ENCODE measurements at places on chromosomes 11 and 22. TPM values are rescaled to one million over a fixed set of nuclear protein-coding genes. Genes with fewer than 3 reads are reported as not detected.

GRCh38 chr22:22171357-22172218 lies 73.0 kb upstream of the VPREB1 start:
- no peaks in the 10 kb centered on the region for H3K27me3 ChIP-seq
- peaks cover 8% of the 10 kb centered on the region for H3K4me1 ChIP-seq
- H3K36me3 ChIP-seq: no peaks in the 10 kb centered on the region
- no peak overlapping the region for H3K4me3 ChIP-seq
- no peak for DNase-seq

- H3K36me3 ChIP-seq: no peaks in the 10 kb centered on the region
- H3K4me3 ChIP-seq: no peak overlapping the region
- peak overlapping the region; percentile 96 for H3K27ac ChIP-seq
- no peak for DNase-seq
Observed at GRCh38 chr11:66325263-66325671, 8.4 kb upstream of the CD248 start.

DNA sequence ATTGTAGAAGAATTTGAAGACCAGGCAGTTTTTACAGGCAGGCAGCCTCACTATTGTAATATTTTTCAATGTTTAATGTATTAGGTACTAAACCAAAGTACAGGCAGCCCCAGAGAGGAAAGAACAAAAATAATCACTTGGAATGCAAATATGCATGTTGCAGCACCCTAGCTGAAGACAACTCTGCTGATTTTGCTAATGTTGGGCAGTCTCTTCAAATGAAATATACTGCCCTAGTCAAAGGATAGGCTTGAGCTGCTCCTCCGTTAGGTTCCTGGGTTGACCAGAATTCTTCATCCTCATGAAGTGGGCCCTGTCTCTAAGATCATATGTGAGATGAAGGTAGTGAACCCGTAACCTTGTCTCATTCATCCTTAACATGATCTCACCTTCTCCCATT lies 153.1 kb upstream of the DDI1 start:
- no peak overlapping the region for H3K27ac ChIP-seq
- H3K27me3 ChIP-seq: no peaks in the 10 kb centered on the region
- no peaks in the 10 kb centered on the region for H3K4me1 ChIP-seq
- no peak for DNase-seq
- no peak overlapping the region for H3K4me3 ChIP-seq
- no peaks in the 10 kb centered on the region for H3K36me3 ChIP-seq

- no peak for DNase-seq
- H3K4me3 ChIP-seq: no peak overlapping the region
- H3K36me3 ChIP-seq: no peaks in the 10 kb centered on the region
Observed at GRCh38 chr11:19677381-19678080, 35.1 kb upstream of the NAV2 start.

GRCh38 chr11:118939953-118940598 lies 14.3 kb upstream of the BCL9L start:
- DNase-seq: peak; percentile 57
- H3K36me3 ChIP-seq: no peaks in the 10 kb centered on the region
- peaks cover 48% of the 10 kb centered on the region for H3K4me1 ChIP-seq
- H3K4me3 ChIP-seq: no peak overlapping the region
- H3K27me3 ChIP-seq: no peaks in the 10 kb centered on the region

- H3K27me3 ChIP-seq: peaks cover 16% of the 10 kb centered on the region
- no peaks in the 10 kb centered on the region for H3K36me3 ChIP-seq
Observed at GRCh38 chr11:94708642-94709041, 59.5 kb upstream of the AMOTL1 start.

GRCh38 chr11:74276581-74276980 lies 34.9 kb downstream of the P4HA3 start:
- DNase-seq: no peak
- no peaks in the 10 kb centered on the region for H3K36me3 ChIP-seq
- no peaks in the 10 kb centered on the region for H3K4me1 ChIP-seq

GRCh38 chr11:104163100-104164027 lies 583 bp downstream of the PDGFD start:
- no peak overlapping the region for H3K4me3 ChIP-seq
- peaks cover 12% of the 10 kb centered on the region for H3K4me1 ChIP-seq
- no peaks in the 10 kb centered on the region for H3K36me3 ChIP-seq
- no peak for DNase-seq
- peaks cover 56% of the 10 kb centered on the region for H3K27me3 ChIP-seq

GRCh38 chr11:111395749-111396148 lies 16.7 kb upstream of the POU2AF1 start:
- H3K36me3 ChIP-seq: no peaks in the 10 kb centered on the region
- peaks cover 10% of the 10 kb centered on the region for H3K4me1 ChIP-seq
- no peak for DNase-seq
- H3K27ac ChIP-seq: no peak overlapping the region
- no peak overlapping the region for H3K4me3 ChIP-seq

DNA sequence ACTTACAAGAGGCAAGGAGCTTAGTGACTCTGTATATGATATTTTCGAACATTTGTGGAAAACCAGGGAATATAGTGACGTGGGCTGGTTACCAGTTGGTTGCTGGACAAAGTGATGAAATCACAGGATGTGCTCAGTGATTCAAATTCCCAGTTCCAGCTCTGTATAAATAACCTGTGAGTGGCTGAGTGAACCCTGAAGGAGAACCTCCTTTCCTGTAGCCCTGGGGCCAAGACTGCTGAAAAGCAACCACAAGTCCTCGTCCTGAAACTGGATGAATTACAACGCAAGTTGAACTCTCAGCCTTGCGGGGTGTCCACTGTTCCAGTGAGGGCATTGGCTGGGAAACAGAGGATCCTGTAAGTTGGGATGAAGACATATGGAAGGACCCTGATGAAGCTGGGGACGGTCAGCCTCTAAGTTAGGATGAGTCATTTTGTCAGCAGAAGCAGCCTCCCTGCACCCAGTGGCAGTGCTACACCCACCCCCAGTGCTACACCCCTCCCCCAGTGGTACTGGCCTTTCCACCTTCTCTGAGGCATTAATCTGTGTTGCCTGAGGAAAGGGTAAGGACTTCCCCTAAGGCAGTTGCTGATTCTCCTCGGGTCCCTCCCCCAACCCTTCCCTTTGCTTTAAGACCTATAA lies 22.0 kb upstream of the CD81 start:
- H3K36me3 ChIP-seq: peaks cover 5% of the 10 kb centered on the region
- DNase-seq: no peak
- no peaks in the 10 kb centered on the region for H3K4me1 ChIP-seq
- H3K4me3 ChIP-seq: no peak overlapping the region

DNA sequence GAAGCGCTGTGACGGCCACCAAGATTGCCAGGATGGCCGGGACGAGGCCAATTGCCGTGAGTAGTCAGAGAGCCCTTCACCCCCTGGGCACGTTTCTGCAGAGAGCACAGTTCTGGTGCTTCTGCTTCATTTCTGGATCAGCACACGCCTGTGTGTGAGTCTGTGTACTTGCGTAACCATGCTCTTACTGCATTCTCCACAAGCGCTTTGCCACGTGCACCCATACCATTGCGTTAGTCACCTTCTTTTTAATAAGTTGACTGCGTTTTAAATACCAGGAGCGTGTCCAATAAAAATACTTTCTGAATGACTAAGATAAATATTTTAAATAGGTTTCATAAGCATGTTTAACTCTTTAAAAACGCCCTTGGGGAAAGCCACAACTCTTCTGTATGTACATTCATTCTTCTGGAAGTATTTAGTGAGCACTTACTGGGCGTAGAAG lies 143.0 kb upstream of the SORL1-AS1 start:
- DNase-seq: no peak
- peak overlapping the region; percentile 56 for H3K27ac ChIP-seq
- H3K4me3 ChIP-seq: no peak overlapping the region
- H3K4me1 ChIP-seq: peaks cover 6% of the 10 kb centered on the region

GRCh38 chr11:120121336-120121735 lies 16.6 kb downstream of the TRIM29 start:
- no peak overlapping the region for H3K4me3 ChIP-seq
- H3K27me3 ChIP-seq: peaks cover 13% of the 10 kb centered on the region
- no peak overlapping the region for H3K27ac ChIP-seq
- H3K4me1 ChIP-seq: no peaks in the 10 kb centered on the region
- no peaks in the 10 kb centered on the region for H3K36me3 ChIP-seq

DNA sequence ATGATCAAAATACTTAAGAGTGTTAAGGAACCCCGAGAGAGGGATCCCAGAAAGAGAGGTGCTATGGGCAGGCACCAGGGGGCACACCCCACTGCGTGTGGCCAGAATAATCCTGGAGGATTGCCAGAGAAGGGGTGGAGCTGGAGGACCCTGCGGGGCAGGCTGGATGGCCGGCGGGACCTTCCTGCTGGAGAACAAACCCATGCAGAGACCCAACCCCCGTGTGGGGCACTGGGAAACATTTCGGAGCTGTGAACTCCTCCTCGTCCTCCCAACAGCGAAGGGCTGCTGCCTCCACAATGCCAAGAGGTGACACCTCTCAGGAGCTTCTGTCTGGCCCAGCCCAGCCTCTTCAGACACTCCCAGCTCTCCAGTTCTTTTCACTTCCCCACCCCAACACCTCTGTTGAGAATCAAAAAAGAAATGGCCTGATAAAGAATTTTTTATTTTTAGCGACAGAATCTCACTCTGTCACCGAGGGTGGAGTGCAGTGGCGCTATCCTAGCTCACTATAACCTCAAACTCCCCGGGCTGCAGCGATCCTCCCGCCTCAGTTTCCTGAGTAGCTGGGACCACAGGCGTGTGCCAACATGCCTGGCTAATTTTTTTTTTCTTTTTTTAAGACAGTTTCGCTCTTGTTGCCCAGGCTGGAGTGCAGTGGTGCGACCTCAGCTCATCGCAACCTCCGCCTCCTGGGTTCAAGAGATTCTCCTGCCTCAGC lies 25.6 kb downstream of the RHOD start:
- peaks cover 8% of the 10 kb centered on the region for H3K4me1 ChIP-seq
- no peaks in the 10 kb centered on the region for H3K36me3 ChIP-seq
- H3K27me3 ChIP-seq: peaks cover 7% of the 10 kb centered on the region
- peak overlapping the region; percentile 80 for H3K27ac ChIP-seq
- no peak for DNase-seq

GRCh38 chr22:42960531-42961399 lies 54.2 kb downstream of the PACSIN2 start:
- H3K36me3 ChIP-seq: peaks cover 3% of the 10 kb centered on the region
- H3K4me3 ChIP-seq: peak overlapping the region; percentile 58
- no peak overlapping the region for H3K27ac ChIP-seq
- DNase-seq: no peak

FOLH1 gene
- not detected for polyA plus RNA-seq

GPR83 gene
- polyA plus RNA-seq: not detected

STK33 gene
- polyA plus RNA-seq: 2.3 TPM

RASSF7 gene
- 22.5 TPM for polyA plus RNA-seq

ESAM gene
- 1.9 TPM for polyA plus RNA-seq

PHLDA2 gene
- not detected for polyA plus RNA-seq

SLC25A18 gene
- not detected for polyA plus RNA-seq

OR2D2 gene
- not detected for polyA plus RNA-seq

HTR3B gene
- polyA plus RNA-seq: not detected

RASSF10 gene
- polyA plus RNA-seq: not detected

MPZL3 gene
- polyA plus RNA-seq: 1.9 TPM

CCDC86 gene
- polyA plus RNA-seq: 10.8 TPM

OR52A1 gene
- polyA plus RNA-seq: not detected

LUZP2 gene
- polyA plus RNA-seq: not detected

Measured in naive thymus-derived CD8-positive, alpha-beta T cell (primary cell).